Right atrium auricular region (tissue), 2 donors: ENCODE measurements at places on chromosomes 11 and 22. TPM values are rescaled to one million over a fixed set of nuclear protein-coding genes. Genes with fewer than 3 reads are reported as not detected.

DNA sequence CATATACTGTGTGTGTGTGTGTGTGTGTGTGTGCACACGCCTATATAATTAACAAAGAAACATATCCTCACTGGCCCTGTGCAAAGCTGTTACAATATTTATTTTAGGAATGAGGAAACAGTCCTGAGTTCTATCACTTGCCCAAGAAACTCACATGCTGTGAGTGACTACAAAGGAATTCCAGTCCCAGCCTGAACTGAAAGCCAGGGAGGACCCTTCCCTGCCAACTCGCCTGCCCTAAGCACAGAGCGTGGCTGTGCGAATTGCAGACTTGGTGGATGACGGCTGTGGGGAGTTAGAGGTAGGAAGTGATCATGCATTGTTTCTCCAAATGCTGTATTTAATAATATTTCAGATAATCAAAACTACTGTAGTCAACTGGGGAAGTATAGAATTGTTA, 26.4 kb upstream of the CD5 start:
- DNase-seq = no peak

NPAS4 gene
- total RNA-seq = not detected

CDKN1C gene
- 28.7 TPM for total RNA-seq

OR8K1 gene
- not detected for total RNA-seq

DNA sequence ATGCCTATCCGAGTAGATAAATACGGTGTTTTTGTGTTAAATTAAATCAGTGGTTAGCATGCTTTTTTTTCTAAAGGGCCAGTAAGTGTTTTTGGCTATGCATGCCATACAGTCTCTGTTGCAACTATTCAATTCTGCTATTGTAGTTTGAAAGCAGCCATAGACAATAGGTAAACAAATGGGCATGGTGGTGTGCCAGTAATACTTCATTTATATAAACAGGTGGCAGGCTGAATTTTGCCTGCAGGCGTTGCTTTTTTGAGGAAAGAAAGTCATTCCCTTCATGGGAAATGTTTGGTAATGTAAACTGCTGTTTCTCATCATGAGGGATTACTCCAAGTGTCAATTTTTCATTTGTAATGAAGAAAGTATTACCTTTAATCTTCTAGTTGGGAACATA, 106.5 kb downstream of the TMEM135 start:
- no peak for DNase-seq

DNA sequence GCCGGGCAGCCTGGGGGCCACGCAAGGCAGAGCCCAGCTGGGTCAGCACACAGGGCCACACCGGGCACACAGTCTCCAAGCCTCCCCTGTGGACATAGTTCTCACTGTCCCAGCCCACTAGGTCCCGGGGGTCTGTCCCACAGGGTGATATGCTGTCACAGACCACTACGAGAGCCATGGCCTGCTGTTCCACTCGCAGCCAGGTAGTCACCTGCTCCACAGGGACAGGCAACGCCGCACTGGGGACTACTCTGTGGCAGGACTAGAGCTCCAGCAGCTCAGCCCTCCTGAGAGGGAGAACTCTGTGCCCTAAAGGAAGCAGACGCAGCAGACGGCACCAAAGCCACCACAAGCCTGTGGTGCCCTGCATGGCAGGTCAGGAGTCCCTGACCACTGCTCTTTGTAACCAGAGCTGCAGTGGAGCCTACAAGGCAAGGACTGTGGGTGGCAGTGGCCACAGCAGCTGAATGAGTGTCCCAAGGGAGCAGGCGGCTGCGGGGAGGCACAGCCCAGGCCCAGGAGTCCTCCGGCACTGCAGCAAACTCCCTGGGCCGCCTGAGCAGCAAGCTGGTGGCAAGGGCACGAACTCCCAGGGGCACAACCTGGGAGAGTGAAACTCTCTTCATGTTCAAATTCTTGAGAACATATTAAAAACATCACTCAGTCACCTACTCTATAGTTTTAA, 171.2 kb upstream of the GRK3 start:
- no peak for DNase-seq

CDHR5 gene
- total RNA-seq = not detected

DNA sequence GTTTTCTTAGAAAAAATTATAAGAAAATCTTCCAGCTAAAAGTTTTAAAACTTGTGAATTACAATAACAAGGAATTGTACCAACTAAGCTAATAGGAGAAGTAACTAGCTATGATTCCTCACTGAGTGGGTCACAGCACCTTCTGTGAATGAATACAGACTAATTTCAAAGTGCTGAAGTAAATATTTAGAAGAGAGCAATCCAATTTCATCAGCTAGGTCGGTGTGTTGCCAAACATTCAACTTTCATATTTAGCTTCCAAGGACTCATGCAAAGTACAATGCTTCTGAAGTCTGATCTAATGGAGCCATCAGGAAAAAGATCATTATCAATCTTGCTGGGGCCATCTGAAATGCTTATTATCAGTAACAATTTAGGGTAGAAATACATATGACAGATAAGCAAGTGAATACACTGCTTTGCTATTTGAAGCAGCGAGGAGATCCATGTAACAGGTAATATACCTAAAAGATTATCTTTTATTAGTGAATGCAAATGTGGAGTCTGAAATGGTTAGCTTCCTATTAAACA, 750.6 kb upstream of the CCDC90B start:
- DNase-seq = no peak

DNA sequence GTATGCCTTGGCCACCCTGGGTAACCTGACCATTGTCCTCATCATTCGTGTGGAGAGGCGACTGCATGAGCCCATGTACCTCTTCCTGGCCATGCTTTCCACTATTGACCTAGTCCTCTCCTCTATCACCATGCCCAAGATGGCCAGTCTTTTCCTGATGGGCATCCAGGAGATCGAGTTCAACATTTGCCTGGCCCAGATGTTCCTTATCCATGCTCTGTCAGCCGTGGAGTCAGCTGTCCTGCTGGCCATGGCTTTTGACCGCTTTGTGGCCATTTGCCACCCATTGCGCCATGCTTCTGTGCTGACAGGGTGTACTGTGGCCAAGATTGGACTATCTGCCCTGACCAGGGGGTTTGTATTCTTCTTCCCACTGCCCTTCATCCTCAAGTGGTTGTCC, 2.7 kb downstream of the OR51D1 start:
- DNase-seq = no peak

OR4A5 gene
- not detected for total RNA-seq

CATSPER1 gene
- not detected for total RNA-seq

DNA sequence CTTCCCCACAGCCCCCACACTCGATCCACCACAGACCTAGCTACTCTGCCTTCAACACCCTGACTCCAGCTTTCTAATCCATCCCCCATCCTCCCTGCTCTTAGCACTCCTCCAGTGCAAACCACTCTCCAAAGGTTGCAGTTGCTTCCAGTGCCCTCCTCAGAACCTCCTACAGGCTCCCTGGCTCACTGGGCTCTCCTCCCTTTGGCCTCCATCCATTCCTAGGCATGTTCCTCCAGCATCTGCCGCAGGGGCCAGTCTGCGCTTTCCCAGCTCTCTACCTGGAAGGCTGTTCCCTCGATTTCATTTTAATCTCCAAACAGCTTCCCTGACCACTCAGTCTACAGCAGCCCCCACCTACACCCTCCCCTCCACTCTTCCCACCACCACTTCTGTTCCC, 133.8 kb downstream of the SPATA19 start:
- no peak for DNase-seq

DNA sequence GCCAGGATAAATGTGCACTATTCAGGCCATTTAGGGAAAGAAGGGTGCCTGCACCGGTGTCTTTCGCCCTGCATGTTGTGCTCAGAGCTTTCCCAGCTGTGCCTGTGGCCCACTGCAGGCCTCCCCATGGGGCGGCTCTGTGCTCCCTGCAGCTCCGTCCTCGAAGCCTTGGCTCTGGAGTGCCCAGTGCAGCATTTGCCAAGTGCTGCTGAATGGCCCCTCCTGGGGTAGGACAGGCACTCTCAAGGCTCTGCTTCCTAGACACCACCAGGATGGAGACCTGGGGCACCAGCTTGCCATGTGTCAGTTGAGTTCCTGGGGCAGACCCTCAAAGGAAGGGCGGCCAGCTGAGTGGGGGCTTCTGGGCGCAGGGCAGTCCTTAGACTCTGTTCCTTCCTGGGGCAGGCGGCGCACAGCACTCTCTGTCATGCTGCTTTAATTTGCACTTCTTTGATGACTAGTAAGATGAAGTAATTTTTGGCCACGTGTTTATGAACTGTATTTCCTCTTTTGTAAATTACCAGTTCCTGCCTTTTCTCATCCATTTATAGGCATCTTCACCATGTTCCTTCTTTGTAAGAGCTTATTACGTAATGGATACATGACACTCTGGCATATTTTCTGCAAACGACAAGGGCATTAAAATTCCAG, 32.1 kb upstream of the GNB1L start:
- DNase-seq = no peak

DNA sequence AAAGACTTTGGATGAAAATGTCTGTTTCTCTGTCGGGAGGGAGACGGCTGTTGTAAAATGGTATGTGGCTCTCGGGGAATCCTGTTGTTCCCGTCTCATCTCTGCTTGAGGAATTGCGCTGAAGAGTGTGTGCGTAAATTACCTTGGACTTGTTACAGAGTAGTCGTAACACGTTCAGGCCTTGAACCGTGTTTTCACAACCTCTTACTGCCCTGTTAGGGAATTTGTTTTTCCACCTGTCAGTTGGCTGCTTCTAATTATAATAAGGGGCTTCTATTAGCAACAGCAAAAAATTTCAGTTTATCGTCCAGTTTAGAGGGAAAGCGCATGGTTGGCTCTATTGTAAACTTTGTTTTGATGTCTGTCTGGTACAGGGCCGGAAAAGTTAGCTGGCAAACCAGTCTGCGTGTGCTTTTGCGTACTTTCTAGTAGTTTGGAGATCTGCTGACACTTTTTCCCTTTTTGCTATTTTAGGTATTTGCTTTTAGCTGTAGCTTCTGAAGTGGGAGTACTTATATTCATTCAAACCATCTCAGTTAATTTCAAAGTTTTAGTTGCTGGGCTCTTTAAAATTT, 1.5 kb downstream of the HIPK3 start:
- DNase-seq = no peak

SGSM1 gene
- total RNA-seq = 14.9 TPM

GRCh38 chr11:61797263-61797944, 4.7 kb downstream of the FEN1 start:
- peak; percentile 85 for DNase-seq

POU2AF1 gene
- total RNA-seq = 1.6 TPM

PRRG4 gene
- total RNA-seq = 1.4 TPM

DNA sequence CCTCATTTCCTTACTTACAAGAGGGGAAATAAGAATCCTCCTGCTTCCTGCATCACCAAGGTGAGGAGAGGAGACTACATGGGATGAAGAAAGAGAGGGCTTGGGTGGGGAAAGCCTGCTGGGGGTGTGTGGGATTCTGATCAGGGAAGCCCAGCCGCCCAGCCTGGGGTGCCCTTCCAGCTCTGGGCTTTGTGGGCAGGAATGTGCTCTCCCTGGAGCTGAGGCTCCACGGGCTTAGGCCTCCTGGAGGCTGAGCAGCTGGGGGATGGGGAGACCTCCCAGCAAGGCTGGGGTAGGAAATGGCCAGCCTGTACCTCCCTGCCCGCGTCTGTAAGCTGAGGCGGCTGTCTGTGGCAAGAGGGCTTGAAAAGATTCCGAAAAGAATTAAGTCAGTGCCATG, 206.1 kb downstream of the GRIK4 start:
- DNase-seq = no peak

DNA sequence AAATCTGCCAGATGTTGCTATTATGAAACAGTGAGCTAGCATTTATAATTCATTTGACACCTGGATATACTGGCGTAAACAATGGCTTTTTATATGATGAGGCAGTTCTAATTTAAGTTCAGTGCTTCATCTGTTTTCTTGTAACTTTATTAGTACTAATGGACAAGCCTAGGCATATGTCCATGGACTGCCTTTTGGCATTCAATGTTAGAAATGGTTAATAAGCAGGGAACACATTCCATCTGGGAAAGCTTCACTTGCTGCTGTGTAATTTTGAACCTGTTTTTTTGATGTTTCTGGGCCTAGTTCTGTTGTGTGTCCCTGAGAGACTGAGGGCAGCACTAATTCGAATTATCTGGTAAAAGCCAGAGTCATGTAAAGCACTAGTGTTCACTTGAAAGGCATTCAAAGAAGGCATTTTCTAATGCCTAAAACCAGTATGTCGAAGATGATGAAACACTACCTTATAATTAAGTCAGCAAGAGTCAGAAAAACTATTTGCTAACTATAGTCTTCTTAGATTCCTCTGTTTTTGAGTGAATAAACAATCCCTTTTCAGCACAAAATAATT, 138.5 kb downstream of the SWAP70 start:
- DNase-seq = no peak

- no peak for DNase-seq
Measured at GRCh38 chr11:61526956-61527731, 18.6 kb downstream of the LRRC10B start.

OR52E8 gene
- not detected for total RNA-seq

GRCh38 chr11:76277298-76278175, 71.2 kb upstream of the WNT11 start:
- no peak for DNase-seq

DNA sequence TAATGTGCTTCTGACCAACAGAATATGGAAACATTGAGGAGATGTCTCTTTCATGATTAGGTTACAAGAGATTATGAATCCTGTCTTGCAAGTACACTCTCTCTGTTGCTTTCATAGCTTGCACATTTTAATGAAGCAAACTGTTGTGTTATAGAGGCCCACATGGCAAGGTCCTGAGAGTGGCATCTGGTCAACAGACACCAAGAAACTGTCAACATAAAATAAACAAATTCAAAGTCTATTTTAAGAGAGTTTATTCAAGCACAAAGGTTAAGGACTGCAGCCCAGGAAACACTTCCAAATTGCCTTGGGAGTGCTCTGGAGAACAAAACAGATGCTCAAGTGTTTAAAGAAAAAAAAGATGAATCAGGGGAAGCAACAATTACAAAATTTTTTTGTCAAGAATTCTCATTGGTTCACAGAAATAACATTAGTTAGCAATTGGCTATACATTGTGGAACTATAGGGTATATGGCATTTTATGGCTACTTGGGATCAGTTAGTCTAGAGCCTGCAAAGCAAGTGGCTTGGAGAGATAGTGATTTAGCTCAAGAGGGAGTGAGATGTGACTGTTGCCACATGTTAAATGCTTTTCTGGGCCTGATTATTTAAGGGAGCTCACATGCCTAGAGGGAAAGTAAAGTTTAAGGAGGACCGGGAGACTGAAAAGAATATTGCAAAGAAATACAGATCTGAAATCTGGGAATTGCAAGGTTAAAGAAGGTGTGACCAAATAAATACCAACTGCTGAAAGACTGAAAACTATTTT, 54.6 kb downstream of the CTSC start:
- DNase-seq = no peak

GRCh38 chr11:19713196-19714021, 772 bp downstream of the NAV2 start:
- DNase-seq = no peak

DNA sequence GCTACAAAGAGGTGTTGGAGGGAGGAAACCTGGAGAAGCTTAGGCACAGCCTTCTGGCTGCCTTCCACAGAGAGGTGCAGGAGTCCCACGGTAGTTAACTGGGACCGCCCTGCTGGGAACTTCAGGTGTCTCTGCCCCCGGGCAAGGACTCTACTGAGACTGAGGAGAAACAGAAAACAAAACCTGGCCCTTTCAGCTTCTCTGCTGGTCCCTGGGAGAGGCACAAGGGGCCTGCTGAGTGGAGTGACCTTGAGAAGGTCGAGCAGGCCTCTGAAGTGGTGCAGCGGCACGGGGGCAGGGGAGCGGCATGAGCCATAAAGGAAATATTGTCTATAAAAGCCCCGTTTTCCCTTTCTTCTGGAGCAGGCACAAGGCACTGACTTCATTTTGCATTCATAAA, 38.9 kb downstream of the NTM start:
- DNase-seq = peak; percentile 32

GRCh38 chr11:57144075-57144474, 37.7 kb upstream of the LRRC55 start:
- no peak for DNase-seq
